Hippocampal formation (tissue), 2 donors: ENCODE measurements at places on chromosomes 12 and 14.

DNA sequence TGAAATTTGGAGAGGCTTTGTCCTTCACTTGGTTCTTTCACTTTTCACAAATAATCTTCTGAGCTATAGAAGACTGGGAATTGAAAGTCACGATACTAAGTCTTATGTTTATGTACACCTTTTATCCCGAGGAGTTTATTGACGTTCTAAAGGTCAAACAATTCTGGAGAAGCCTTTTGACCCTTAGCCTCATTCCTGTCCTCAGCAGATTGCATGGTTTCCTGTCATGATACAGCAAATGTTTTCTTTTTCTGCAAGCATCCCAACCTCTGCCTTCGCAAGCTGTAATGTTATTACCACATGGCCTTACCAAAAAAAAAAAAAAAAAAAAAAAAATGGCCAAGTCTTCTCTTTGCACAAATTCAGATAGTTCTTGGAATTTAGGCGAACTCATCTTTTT, 411.7 kb upstream of the FLRT2 start:
- no peak for DNase-seq

- no peak for DNase-seq
These were observed 334.1 kb downstream of the BCL11B start for GRCh38 chr14:98937712-98938505.

GRCh38 chr12:24972078-24972477, 23.2 kb upstream of the BCAT1 start:
- DNase-seq, result no peak

DNA sequence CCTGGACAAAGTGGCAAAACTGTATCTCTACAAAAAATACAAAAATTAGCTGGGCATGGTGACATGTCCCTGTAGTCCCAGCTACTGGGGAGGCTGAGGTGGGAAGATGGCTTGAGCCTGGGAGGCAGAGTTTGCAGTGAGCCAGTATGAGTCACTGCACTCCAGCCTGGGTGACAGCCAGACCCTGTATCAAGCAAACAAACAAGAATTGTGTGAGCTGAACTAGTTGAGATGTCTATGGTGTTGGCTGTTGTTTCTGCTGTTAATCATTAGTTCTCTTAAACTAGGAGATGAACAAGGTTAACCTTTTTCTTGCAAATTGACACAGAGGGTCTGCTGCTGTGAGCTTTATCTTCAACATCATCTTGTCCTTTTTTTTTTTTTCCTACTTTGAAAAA, 23.6 kb downstream of the RASSF3 start:
- DNase-seq, result no peak

DNA sequence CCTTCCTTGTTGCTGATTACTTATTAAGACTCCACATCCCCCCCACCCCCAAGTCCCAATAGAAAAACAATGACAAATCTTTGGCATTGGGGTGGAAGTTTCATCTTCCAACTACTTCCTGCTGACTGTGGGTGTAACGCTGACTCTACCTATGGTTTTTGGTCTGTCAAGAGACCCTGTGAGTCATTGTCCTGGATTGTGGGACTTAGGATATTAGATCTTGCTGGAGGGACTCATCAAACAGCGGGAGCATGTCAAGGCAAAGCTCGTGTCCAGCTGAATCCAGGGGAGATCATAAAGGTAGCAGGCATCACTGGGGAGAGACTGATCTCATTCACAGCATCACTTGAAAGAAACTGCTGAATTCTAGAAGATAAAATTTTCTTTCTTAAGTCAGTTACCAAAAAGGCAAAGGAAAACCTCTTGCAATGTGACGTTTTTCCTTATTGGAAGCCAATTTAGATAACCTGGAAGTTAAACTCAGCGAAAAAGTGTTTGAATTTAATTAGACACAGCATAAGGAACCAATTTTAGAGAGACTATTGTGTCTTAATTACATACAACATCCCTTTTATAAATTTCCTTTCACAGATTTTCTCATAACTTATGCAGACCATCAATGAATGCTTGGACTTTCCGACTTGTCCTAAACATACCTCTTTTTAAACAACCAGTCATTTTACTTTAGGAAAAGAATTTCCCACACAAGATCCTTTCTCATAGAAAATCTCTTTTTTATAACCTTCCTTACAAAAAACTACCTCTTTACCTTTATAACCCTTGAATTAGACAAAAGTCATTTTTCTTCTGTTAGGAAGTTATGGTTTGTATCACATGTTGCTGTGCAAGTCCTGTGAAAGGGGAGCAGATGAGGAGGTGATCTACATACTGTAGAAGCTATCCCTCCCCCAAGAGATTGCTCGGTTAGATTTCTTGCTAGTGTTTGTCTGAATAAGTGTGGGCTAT, 94.6 kb upstream of the SCAF11 start:
- DNase-seq, result no peak

DNA sequence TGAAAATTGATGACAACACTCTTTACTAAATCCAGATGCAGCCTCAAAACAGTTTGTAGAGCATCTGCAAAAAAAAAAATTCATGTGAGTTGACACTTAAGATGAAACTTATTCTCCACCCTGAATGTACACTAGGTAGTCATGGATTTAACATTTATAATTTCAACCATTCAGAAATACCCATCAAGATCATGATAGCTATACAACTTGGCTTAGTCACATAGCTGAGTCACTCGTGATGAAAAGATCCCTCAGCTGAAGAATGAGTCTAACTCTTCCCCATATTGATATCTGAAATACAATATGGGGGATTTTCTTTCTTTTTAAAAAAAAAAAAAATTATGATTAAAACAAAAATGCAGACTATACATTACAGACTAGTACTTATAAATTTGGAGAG, 104.8 kb upstream of the PLEKHG7 start:
- no peak for DNase-seq

GRCh38 chr14:90758959-90759358, 57.3 kb downstream of the TTC7B start:
- peak; percentile 54 for DNase-seq

DNA sequence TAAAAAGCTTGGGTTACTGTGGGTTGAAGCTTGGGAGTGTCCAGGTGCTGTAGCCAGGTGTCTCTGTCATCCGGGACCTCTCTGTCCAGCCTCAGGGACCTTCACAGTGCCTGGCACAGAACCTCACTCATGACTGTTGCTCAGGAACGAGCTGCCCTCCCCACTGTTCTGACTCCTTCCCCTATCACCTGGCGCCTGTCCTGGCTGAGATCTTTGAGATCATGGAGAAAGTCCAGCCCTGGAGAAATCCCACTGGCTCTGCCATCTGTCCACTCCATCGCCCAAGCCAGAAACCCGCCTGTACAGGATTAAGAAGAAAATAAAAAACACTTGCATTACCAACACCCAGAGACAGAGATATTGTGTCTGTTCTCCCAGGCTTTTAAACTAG, 53.5 kb downstream of the DGLUCY start:
- no peak for DNase-seq

DNA sequence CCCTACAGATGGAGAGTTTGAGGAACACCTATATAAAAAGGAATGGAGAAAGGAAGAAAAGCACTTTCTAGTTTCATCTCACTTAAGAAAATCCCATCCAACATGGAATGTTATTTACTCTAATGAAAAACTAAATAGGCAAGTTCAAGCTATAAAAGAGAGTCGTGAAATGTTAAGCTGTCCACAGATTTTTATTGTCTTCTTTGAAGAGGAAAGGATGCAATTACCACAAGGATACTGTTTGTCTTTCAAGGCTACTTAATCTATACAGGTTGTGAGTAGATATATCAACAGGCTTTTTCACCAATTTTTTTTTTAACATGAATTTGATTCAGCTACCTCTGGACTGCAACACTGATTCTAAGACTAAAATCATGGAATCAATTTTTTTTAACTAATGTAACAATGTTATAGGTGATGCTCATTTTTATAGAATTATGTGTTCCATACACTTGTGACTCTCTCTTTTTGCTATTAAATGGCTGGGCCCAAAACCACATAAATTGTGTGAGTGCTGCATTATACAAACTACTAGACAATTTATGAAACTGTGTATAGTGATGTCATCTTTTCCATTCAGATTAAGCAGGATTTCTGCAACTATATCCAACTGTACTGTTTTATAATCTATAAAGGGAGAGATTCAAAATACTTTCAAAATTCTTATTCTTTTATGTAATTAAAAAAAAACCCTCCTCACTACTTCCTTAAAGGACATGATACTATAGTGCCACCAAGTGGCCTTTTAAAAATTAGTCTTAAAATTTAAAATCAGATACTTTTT, 26.8 kb upstream of the BMAL2 start:
- no peak for DNase-seq

- no peak for DNase-seq
These were observed 16.4 kb upstream of the MIA2 start for GRCh38 chr14:39217214-39217879.
